ENCODE measurements at places on chromosomes 11 and 22.
A peak's percentile ranks its signal among the peaks of the same experiment; 100 is the strongest.

DNA sequence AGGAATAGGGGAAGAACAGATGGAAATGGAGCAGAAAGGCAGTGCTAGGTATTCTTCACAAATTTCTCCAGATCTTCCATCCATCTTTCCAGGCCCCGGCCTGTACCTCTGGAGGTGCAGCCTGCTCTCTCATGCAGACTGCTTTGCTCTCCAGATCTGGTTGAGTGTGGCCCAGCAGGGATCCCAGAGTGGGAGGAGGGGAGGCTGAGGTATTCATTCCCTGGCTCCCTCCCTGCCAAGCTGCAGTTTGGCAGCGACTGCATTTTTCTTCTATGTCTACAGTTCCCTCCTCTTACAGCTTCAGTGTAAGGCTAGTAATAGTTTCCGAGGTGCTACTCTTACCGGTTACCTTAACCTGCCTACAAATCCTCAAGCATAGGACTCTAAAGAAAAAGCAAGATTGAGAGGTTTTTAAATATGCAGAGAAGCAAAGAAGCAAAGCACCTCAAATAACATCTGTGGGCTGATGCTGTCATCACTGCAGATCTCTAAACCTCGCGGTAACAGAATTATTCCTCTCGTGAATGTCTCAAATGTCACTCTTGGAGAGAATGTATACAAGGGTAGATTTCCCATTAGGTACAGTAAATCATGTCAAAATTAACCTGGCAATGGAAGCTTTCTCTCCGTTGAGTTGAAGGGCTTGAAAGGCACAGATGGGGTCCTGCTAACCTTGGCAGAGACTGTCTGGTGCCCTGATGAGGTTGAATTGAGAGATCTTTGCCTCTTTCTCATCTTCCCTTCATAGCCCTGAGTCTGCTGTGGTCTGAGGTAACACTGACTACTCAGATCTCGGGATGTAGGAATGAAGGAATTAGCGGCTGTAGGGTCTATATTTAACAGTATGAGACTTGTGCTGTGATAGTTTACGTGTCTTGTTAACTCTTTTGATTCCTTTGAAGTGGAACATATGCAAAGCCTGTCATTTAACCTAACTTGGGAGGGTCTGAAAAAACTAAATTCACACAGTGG, 297.9 kb upstream of the C11orf87 start:
- no peak for DNase-seq

DNA sequence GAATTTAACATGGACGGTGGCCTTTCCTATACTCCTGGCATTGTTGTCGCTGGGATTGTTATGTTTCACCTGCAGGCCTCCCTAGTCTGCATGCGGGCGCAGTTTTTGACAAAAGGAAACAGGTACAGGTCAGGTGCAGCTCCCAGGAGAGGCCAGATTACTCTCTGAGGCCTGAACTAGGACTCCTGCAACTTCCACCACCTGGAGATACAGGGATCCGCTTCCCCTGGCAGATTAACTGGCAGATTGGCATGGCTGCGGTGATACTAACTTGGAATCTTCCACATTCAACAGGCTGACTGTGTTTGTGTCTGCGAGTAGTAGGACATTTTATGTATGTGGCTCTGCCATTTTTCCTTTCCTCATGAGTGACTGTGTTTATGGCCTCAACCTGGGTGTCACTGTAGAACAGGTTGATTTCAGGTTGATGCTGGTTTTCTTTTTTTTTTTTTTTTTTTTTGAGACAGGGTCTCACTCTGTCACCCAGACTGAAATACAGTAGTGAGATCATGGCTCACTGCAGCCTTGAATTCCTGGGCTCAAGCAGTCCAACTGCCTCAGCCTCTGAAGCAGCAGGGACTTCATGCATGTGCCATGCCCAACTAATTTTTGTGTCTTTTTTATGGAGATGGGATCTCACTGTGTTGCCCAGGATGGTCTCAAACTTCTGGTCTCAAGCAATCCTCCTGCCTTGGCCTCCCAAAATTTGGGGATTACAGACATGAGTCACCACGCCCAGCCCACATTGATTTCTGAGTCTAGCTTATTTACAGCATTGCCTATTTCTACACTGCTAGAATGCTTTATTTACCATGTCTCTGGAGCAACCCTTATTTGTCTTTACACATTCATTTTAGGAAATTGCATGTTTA, 1.7 kb upstream of the USP28 start:
- DNase-seq = peak; percentile 21

- no peak for DNase-seq
Measured at GRCh38 chr11:41394521-41395195, 64.8 kb downstream of the LRRC4C start.

GRCh38 chr11:6988506-6988905, 31.6 kb downstream of the ZNF214 start:
- DNase-seq = no peak

- no peak for DNase-seq
Measured at GRCh38 chr22:38271927-38272372, 860 bp downstream of the TMEM184B start.

GRCh38 chr11:115580927-115581680, 76.9 kb upstream of the CADM1 start:
- DNase-seq = no peak

DNA sequence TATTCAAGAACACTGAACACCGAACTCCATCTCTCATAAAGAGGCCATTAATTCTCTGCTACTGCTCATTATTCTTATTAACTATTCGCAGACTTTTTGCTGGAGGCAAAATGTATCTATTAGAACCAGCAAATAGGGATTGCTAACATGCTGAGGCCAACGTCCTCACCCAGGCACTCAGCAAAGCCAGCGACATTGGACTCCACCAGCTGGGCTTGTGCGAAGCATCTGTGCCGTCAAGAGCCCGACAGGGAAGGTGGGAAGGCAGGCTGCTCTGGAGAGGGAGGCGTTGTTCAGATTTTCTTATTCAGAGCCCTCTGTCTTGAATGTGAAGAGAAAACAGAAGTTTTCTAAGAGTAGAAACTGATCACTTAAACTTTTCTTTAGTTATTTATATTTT, 615.6 kb upstream of the KIRREL3 start:
- DNase-seq = no peak

DNA sequence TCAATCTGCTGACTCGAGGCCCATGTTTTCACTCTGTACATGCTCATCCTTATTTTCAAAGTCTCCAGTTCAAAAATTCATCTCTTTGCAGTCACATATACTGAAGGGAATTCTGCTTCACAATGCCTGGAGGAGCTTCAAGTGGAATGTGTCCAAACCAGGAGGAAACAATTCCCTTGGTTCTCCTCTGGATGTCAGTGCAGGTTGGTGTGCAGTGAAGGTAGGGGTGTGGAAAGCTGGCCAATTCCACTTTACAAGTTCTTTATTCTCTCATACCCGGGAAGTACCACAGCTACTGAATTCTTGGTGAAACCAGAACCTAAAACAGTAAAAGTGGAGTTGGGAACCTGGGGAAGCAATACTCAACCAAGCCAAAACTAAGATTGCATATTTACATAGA, 57.3 kb downstream of the BDNF start:
- DNase-seq = no peak

- no peak for DNase-seq
Measured at GRCh38 chr22:17724678-17725499, 49.4 kb downstream of the BID start.

DNA sequence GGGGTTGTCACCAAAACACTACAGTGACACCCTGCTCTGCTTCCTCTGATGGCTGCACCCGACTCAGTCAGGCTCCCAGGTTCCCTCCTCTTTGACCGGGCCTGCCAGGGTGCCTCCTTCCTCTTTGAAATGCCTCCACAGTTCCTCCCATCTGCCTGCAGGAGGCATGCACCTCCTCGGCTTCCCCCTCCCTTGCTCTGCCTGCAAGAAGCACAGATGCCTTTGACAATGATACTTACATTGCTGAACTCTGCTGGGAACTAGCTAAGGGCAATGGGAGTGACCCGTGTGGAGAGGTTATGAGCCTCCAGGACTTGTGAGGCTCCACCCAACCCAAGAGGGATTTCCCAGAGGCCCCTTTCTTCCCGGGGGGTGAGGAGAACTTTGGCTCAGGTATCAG, 674.1 kb downstream of the OPCML start:
- no peak for DNase-seq

DNA sequence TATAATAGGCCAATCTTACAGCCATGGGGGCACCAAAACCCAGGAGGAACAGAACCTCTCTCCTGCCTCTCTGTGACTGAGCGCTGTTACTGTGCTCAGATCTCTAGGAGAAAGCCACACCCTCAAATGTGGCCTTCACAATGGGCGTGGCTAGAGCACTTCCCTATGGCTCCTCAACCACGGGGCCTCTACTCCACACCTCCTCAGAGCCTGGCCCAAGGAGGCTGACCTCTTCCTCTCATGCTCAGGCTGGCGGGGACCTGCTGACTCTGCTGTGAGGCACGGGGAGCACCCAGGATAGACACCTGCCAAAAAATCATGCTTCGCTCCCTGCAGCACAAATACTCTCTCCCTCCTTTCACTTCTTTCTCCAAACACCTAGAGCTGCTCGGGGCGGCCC, 41.0 kb downstream of the C11orf58 start:
- no peak for DNase-seq

- no peak for DNase-seq
Measured at GRCh38 chr22:37010976-37011375, 8.3 kb downstream of the TST start.

- DNase-seq = no peak
Measured at GRCh38 chr22:29719899-29720645, at the start of gene CABP7. Gene CABP7, plus strand, starts transcription at chr22:29720003. Its CDS starts 422 bp downstream, at chr22:29720425.

GRCh38 chr11:90134478-90135003, at the start of gene NAALAD2:
Gene NAALAD2, plus strand, starts transcription at chr11:90134663. Its CDS starts 96 bp downstream, at chr11:90134759.
- peak; percentile 15 for DNase-seq

- no peak for DNase-seq
Measured at GRCh38 chr11:31725176-31725575, 85.9 kb downstream of the PAX6 start.

GRCh38 chr11:106461839-106462545, 384.5 kb downstream of the AASDHPPT start:
- DNase-seq = no peak

GRCh38 chr11:96329855-96330510, 13.0 kb downstream of the MAML2 start:
- DNase-seq = no peak

DNA sequence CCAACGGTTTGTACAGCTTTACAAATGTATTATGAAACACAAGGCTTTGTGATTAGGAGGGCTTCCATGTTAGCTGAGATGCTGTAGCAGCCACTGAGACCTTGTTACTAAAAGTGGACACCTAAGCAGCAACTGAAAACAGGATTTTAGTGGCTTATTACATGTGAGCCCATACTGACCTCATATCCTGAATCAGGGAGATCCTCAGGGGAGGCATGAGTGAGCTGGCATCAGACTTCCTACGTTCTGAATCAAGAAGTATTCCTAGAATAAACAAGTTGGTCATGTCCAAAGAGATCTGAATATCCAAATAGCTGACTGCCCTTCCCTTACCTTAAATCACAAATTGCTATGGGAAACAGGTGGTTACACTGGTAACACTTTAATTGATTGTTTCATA, 59.1 kb upstream of the SCUBE2 start:
- DNase-seq = no peak

GRCh38 chr11:62548545-62549335, 2.1 kb upstream of the AHNAK start:
- no peak for DNase-seq

DNA sequence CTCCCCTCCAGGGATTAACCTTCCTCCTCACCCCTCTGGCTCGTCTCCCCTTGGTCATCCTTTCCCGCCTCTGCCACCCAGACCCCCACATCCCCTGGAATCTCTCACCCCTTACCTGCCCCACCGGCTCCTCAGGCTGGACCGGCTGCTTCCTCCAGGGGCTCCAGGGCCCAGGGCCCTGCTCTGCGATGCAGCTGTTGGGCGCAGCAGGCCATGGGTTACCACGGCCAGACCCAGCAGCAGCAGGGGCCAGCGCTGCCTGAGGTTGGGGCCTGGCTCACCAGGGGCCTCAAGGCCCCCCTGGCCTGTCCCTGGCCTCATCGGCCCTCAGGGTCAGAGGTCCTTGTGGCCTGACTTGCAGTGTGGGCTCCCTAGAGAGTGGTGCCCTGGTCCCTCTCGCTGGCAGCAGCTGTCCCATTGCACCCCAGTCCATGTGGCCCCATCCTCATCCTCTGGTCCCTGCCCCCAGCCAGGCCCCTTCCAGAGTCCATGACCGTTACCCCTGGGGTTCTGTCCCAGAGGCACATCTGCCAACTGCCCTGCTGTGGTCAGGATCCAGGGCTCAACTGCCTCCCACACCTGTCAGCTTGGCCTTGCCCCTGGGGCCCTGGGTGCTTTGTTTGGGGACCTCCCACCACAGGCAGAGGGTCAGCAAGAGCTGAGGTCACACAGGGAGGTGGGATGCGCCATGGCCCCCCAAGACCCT, at the start of gene IGLL1:
Gene IGLL1 (minus strand): TSS at position 421 of the 706 bp plus-strand sequence. CDS start 100 bp downstream, at position 321.
- DNase-seq = no peak

DNA sequence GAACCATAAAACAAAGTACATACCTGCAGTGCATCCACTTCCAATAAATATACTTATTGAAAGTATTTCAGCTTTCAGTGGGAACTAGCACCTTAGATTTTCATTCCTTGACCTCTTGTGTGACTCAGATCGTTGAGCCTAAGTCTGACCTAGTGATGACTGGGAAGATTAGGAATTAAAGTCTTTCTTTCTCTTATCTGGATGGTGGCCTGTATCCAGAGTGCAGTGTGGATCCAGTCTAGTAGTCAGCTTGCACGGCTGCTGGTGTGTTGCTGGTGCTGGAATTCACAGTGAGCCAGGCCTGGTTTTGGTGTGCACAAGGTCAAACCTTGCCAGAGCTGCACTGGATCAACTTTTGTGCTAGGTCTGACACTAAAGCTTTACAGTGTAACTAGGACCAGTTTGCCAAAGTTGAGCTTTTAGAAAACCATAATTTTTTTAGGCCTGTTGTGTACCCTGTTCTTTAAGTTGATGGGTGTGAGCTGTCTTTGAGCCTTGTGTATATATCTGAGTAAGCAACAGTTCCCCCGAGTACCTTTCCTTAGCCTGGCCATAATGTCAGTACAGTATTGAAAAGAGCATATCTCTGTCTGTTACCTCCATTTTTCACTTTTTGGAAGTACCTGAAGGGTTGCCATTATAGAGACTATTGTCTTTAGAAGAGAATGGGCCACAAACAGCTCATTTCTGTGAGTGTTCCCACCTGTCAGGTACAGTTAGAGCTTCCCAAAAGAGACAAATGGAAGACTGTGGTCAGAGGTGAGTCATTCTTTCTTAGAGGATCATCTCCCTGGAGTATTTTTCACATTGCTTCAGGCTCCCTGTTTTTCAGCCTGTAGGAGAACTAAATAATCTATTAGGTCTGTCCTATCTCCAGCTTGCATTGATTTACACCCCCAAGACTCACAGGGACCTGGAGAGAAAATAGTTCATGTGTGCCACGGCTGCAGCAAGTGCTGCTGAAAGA, 89.8 kb downstream of the ALX4 start:
- no peak for DNase-seq

DNA sequence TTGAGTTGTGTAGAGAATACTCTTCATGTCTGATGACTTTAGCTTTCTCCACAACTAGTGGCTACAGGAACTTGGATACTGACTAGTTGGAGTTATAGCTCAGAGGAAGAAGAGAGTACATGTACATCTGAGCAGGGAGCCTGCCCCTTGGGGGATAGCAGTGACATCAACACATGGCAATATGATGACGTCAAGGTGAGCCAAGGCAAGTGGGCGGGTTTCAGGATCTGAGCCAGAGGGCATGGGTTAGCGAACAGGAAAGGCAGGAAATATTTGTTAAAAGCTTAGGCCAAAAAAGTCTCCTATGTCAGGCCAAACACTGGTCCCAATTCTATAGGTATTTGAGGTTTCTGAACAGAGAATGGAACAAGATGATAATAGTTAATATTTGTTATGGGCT, 42.0 kb upstream of the HORMAD2 start:
- DNase-seq = no peak

GRCh38 chr11:70298243-70298915, 27.9 kb downstream of the PPFIA1 start:
- no peak for DNase-seq

Measured in activated CD4-positive, alpha-beta memory T cell treated with anti-CD3 and anti-CD28 coated beads for 36 hours (primary cell).